ENCODE measurements at places on chromosomes 2 and 18. TPM values are rescaled to one million over a fixed set of nuclear protein-coding genes. Genes with fewer than 3 reads are reported as not detected.

Gene GAL3ST2
- 0.31 TPM for total RNA-seq

DNA sequence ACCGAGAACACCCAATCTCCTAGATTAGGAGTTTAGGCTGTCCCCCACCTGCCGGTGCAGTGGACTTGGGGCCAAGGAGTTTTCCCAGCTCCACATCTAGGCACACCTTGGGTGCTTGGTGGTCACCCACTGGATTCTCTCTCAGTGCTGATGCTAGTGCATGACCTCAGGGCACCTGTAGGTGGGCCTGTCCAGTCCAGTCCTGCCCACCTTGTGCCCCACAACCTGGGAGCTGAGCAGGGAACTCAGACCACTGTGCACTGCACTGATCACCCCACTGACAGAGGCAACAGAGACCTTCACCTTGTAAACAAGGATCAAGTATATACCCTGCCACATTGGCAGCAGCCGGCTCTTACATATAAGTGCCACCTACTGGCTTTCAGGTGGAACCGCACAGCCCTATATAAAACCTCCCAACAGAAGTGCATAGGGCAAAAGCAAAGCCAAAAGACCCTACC lies 12.7 kb upstream of the CDH19 start:
- DNase-seq: no peak

- DNase-seq: no peak
These were observed 68.9 kb upstream of the ZSWIM2 start for GRCh38 chr2:186917866-186918265.

- no peak for DNase-seq
These were observed 68.5 kb upstream of the HDAC4 start for GRCh38 chr2:239469106-239469960.

DNA sequence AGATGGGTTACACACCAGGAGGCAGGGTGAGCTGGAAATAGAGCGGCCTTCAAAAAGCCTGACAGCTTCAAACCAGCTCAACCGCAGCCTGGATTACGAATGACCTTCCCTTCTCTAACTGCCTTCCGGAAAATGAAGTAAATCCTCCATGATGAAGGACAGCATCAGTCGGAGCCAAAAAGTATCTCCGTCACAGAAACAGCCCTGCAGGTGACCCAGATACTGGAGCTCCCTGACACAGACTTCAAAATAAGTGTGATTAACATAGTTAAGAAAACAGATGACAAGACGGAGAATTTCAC lies 10.3 kb upstream of the CIB4 start:
- DNase-seq: no peak

DNA sequence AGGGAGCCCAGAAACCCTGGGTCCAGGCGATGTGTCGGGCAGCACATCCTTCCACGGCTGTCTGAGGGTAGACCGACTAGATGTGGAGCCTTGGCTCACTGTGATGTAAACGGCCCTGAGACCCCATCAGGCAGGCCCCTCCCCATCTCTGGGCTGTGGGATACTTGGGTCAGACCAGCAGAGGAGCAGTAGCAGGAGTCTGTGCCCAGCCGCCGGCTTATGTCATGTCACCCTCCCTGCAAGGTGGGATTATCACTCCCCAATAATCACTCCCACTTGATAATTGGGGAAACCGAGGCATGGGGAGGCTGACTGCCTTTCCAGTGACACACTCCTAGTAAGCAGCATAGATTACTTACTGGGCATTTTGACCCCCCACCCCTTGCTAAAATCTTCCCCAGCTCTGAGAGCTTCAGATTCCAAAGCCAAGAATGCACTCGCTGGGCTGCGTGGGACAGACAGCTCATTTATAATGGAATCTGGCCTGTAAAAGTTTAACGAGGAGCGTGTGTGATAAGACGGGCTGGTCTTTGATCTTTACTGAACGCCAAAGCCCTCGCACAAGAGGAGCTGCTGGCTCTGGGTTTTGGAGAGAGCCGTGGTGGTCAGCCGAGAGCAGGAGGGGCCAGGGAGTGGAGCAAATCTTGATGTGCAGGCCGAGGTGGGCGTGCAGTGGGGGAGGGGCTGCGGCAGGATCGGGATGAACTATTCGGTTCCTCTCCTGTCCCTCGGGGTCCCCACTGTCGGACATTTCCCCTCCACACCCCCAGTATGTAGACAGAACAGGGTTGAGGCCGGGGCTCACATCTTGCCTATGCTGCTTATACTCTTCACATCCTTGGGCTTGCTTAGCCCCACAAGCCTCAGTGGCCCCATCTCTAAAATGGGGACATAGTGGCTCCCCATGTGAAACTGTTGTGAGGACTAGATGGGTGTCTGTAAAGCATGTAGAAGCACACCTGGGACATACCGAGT lies 200.0 kb downstream of the GLI2 start:
- DNase-seq: no peak

- no peak for DNase-seq
These were observed 2.9 kb downstream of the RND3 start for GRCh38 chr2:150484461-150485021.

Gene NEU4
- total RNA-seq: 0.40 TPM

DNA sequence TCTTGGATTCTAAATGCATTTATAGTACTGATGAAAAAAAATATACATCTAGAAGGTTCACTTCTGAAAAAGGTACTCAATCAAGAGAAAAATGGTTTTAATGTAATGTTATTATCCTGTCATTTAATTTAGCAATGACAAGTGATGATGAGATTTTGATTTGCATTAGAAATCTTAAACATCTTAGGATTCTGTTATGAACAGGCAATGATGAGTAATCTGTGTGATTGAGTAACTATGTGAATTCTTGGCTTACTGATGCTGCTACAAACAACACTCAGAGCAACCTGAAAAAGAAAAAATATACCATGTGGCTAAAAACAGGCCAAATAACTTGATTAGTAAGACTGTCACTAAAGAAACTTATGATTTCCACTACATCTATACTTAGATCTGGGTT lies 30.1 kb downstream of the RBKS start:
- no peak for DNase-seq

Gene REG3A
- total RNA-seq: 0.31 TPM

- no peak for DNase-seq
These were observed 268.0 kb upstream of the TANK start for GRCh38 chr2:160892204-160892603.

Gene ALPP
- not detected for total RNA-seq

GRCh38 chr18:59725142-59725541 lies 27.9 kb upstream of the CCBE1 start:
- DNase-seq: no peak

- no peak for DNase-seq
These were observed 3.0 kb downstream of the LBH start for GRCh38 chr2:30234180-30234971.

Gene PIGN
- 22.7 TPM for total RNA-seq

GRCh38 chr2:121999264-121999663 lies 243.8 kb downstream of the TSN start:
- no peak for DNase-seq

- no peak for DNase-seq
These were observed 453.4 kb downstream of the BCL11A start for GRCh38 chr2:60100034-60100433.

DNA sequence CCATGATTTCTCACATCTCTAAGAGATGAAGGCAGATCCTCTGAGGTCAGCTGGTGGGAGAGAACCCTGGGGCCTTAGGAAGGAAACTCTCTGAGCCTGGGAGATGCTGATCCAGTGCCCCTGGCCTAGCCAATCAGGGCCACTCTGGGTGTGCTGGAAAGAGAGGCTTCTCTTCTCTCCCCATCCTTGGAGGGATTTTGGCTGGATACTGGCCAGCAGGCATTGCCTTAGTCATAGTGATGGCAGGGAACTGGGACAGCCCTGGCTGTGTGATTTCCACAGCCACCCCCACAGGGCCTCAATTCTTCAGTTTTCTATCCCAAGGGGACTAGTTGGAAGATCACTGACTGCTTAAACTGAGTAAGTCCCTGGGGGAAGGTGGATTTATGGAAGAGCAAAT lies 26.6 kb upstream of the PLB1 start:
- DNase-seq: no peak

- no peak for DNase-seq
These were observed 2.8 kb downstream of the TMEM18 start for GRCh38 chr2:674321-674985.

DNA sequence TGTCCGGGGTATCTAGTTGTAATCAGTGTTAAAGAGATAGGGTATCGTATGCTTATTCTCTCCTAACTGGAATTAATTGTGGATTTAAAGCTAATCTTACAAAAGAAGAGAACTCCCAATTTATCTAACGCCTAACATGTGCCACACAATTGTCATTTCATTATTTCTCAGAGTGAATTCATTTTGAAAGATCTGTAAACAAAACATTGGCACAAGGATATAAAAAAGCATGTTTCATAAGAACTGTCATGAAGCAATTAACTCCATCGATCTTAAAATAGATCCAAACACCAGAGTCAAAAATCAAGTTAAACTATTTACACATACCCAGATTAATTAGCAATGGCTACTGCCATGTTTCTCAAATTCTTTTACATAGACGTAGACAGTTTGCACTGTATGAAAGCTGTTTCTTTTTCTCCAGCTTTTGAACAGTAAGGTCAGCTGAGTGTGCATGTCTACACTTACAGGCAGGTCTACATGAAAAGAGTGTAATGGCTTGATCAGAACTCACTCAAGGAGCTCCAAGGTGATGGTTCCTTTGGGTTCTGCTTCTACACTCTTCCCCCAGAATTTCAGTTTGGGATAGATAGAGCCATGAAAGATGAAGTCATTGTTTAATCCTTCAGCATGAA lies 38.8 kb downstream of the CABYR start:
- DNase-seq: no peak

- no peak for DNase-seq
These were observed 58.9 kb downstream of the SH3RF3 start for GRCh38 chr2:109187711-109188495.

- no peak for DNase-seq
These were observed 688 bp upstream of the WDR33 start for GRCh38 chr2:127811397-127812321.

DNA sequence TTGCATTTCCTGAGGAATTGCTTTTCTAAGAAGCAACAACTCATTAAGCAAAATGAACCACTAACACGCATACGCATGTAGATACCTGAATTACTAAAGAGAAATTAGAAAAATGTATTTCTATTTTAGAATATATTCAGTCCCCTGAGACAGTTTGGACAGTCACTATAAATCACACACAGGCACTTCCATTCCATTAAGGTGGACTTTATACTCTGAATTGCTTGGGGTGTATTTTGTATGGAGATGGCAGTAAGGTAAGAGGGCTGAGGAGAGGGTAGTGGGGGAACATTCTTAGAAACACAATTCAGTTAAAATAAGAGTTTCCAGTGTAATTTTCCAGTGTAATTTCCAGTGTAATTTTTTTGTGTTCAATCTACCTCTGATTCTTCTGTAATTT lies 1.8 kb downstream of the CCDC141 start:
- DNase-seq: no peak

Gene SERPINB13
- total RNA-seq: not detected

GRCh38 chr2:11781602-11782001 lies 35.2 kb downstream of the LPIN1 start:
- DNase-seq: no peak

DNA sequence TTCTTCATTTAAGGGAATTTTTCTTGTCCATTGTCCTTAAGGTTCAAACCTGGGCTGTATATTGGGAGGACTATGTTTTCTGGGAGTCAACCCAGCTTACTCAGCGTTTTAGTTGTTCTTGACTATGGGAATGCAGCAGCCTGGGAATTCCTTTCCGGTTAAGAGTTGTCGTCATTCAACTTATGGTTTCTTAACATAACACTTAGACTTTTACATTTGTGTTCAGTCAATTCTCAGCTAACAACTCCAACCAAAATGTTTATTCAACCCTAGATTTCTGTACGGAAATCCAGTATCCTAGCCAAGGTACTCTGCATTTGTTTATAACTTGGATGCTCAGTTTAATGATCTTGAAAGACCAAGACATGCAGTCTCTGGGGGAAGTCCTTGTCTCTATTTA lies 960.9 kb downstream of the CBLN2 start:
- DNase-seq: no peak

Gene UGT1A5
- total RNA-seq: not detected

Gene STPG4
- total RNA-seq: not detected

Gene PIEZO2
- 1.6 TPM for total RNA-seq

- DNase-seq: no peak
These were observed 65.0 kb downstream of the NOL4 start for GRCh38 chr18:34159691-34160185.

Gene EVX2
- total RNA-seq: not detected

GRCh38 chr2:45879406-45879805 lies 227.9 kb downstream of the PRKCE start:
- DNase-seq: no peak

Gene TANC1
- 0.13 TPM for total RNA-seq

GRCh38 chr2:141611-142010 lies 95.3 kb upstream of the FAM110C start:
- DNase-seq: no peak

Gene SKOR2
- total RNA-seq: not detected

DNA sequence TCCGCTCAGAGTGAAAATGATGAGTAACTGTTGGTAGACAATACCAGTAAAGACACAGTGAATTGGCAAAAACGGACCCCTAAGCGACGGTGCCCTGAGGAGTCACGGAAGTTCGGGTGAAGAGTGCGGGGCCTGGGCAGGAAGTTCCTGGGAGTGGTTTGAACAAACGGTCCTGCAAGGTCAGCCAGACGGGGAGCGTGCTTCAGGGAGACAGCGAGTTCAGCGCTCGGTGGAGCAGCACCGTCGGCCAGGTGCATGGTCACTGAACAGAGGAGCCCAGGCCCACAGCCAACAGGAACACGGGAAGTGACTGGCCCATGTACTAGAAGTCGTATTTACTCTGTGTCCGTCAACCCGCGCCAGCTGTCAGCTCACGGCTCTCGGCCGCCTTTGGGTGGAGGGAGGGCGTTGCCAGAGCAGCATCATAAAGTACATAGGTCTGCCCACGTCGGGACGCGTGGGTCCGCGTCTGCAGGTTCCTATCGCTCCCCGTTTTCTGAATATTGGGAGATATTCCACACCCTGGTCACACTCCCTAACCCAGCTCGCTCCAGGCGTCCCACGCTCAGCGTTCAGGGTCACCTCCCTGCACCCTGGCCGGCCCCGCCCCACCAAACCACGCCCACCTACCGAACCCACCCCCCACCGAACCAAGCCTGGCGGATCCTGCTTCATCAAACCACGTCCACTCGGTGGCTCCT lies 75.6 kb upstream of the UXS1 start:
- peak; percentile 29 for DNase-seq

- DNase-seq: no peak
These were observed 81.4 kb downstream of the ADCYAP1 start for GRCh38 chr18:986051-986450.

Gene PCARE
- total RNA-seq: not detected
